ENCODE measurements at places on chromosomes 7 and 10.

- no peak for DNase-seq
Observed at GRCh38 chr7:69516238-69516820, 81.9 kb upstream of the AUTS2 start.

- no peak for DNase-seq
Observed at GRCh38 chr10:24897326-24897926, 55.0 kb downstream of the PRTFDC1 start.

DNA sequence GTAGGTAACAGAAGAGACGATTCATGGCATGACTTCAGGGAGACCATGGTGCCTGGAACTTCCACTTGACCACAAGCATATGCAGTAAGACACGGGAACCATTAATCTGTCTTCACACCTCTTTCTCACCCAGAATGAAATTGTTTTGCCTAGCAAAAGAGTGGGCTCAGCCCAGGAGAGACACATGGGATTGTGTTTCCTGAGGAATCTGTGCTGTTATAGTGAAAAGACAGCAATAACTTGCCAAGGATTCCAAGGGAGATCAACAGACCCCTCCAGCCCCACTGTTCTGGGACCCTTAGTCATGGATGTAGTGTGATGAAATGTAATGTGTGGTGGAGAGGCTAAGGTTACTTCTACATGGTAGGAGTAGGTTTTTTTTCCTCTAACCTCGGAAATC, 192.5 kb upstream of the NPVF start:
- DNase-seq: no peak

DNA sequence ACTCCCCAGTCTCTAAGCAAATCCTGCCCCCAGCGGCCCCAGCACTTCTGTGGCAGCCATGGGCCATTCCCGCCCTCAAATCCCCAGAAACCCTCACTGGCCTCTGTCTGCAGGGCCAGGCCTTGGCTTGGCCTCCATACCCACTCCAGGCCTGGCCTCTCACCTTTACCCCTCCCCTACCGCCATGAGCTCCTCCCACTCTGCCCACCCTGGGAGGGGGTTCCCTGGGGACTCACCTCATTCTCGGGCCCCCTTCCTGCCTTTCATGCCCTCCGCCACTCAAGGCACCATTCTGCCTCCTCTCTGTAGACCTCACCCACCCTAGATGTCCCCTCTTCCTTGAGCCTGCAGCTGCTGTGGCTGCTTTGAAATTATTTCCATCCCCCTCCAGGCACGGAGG, 41.0 kb downstream of the PRF1 start:
- DNase-seq: no peak

DNA sequence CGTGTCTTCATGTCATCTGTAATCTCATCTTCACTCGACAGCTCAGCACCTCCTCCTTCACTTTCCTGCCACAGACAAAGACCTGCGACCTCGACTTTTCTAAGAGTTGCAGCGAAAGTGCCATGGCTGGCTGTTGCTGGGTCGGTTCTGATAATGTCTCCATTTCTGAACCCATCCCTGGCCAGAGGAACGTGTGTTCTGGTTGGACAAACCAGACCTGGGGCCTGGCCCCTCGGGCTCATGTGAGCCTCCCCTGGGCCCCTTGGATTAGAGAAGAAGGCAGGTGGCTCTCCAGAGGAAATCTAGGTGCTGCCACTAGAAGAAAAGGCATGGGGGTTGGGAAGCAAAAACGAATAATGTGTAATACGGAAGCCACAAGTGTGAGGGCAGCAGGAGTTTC, 273.7 kb downstream of the GLRX3 start:
- no peak for DNase-seq

GRCh38 chr10:51789903-51790302, 90.5 kb upstream of the CSTF2T start:
- no peak for DNase-seq

DNA sequence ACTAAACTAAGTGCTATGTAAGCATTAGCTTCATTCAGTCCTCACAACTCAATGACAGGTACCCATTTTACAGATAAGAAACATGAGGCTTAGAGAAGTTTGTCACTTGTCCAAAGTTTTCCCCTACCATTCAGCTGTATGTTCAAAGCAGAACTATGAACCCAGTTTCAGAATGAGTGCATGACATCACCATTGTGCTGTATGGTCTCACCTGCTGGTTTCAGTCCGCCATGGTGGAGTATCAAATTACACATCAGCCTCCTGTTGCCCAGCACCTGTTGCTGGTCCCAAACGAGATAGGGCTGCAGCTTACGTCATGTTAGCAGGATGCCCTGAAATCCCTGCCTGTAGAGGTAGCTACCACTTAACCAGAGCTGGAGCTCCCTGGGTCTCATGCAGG, 95.0 kb downstream of the DYNC1I1 start:
- DNase-seq: no peak

- DNase-seq: no peak
Observed at GRCh38 chr10:60446851-60447250, 57.2 kb upstream of the ANK3 start.

DNA sequence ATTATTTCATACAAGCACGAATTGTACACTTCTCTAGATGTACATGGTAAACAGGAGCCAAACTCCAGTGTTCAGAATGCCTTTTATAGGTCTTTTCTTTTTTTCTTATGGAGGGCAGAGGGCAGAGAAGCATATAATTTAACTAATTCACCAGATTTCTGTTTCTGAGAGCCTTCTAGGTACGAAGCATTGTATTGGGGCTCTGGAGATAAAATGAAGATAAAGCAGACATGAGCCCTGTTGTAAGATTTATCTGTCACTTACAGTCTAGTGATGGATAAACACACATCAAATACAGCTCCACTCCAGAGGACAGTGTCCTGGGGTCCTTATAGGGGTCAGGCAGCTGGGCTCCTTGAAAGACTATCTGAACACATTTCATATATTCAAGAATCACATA, 265.5 kb downstream of the SKAP2 start:
- no peak for DNase-seq

- no peak for DNase-seq
Observed at GRCh38 chr10:34766811-34767494, 48.1 kb downstream of the PARD3 start.

DNA sequence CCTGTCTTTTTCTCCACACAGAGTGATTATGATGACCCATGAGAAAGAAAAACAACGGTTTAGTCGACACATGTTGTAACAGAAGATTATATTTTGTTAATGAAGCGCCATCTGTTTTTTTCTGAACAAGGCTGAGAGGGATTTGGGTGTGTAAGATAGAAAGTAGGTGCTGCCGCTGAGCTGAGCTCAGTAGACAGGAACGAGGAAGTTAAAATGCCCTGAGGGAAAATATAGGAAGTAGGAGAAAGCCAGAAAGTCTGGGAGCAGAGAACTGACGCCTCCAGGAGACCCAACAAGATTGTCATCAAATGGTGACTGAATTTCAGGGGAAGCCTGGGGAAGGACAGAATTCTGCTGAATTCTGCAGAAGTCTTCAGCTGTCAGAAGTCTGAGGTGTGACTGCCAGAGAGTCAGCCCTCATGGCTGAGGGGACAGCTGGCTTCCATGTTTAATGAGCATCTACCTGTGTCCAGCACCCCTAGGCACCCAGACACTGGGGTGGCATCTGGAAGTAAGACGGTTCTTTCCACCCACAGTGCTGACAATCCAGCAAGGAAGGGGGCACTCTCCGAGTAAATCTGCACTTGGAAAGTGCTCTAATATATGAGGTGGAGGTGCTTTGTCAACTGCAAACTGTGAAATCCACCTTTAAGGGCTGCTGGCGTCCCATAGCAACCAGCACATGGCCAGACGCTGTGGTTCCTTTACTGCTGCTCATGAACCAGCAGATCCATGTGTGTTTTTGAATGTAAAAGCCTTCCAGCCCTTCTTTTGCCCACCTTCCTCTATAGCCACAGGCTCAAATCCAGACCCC, 12.5 kb upstream of the TSPAN15 start:
- DNase-seq: no peak

GRCh38 chr10:114491419-114491818, 87.1 kb upstream of the AFAP1L2 start:
- no peak for DNase-seq

GRCh38 chr10:117587036-117587435, 44.5 kb downstream of the EMX2 start:
- no peak for DNase-seq

DNA sequence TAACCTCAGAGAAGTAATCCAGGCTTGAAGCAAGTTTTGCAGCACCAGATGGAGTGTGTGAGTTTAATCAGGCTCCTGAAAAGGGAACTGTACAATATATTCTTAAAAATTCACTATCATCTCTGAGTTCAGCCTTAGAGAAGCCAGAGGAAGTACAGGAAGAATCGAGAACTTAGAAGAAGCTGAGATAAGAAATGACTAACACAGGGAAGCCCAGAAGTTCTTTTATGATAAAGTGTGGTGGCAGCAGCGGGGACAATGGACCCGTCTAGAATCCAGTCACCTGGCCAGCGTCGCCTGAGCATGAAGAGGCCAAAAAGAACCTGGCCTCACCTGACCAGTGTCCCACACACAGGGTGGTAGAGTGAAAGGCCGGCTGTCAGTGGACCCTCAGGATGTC, 161.0 kb downstream of the USP6NL start:
- DNase-seq: no peak

GRCh38 chr7:75868153-75868552, 10.7 kb upstream of the RHBDD2 start:
- DNase-seq: no peak

GRCh38 chr10:36712695-36713094, 412.7 kb upstream of the ANKRD30A start:
- no peak for DNase-seq

GRCh38 chr7:81211204-81211933, 292.5 kb upstream of the SEMA3C start:
- no peak for DNase-seq

DNA sequence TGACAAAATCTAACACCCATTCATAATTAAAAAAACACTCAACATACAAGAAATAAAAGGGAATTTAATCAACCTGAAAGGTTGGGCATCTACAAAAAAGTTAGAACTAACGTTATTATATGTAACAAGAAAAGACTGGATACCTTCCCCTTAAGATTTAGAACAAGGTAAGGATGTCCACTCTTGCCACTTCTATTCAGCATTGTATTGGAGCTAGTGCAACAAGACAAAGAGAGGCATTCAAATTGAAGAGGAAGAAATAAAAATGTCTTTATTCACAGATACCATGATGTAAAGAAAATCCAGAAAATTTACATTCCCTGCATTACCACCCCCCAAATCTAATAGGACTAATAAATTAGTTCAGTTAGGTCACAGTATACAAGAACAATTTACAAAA, 18.3 kb downstream of the FAM149B1 start:
- DNase-seq: no peak

DNA sequence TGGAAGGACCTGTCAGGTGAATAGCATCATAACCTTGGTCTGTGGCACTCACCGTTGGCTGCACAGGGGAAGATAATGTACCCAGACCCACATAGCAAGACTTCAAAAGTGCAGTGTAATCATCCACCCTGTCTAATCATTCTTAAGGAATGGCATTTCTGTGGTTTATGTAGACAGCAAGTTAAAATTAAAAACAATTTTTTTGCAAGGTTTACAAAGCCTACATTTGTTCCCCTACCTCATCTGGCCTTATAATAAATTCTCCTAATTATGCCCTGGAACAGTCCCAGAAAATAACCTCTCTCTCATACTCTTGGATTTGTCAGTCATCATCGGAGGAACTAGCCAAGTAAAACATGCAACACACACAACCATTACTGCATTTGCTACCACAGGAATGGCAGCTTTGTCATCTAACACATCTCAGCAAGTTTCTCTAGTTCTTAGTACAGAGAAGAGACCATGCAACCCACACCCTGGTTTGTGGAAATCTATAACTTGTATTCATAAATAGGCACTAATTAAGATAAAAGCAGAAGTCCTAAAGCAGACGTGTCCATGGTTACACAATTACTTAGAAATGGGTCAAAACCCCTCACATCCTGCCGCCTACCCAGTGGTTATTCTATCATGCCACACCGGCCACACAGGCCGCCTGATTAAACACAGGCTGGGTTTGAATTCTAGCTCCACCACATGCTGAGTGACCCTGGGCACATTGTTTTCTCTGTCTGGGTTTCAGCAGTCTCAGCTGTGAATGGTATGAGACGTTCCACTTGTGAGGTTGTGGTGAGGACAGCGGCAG, 19.1 kb downstream of the ABLIM1 start:
- DNase-seq: no peak

- no peak for DNase-seq
Observed at GRCh38 chr10:116802474-116802873, 46.8 kb upstream of the ENO4 start.

DNA sequence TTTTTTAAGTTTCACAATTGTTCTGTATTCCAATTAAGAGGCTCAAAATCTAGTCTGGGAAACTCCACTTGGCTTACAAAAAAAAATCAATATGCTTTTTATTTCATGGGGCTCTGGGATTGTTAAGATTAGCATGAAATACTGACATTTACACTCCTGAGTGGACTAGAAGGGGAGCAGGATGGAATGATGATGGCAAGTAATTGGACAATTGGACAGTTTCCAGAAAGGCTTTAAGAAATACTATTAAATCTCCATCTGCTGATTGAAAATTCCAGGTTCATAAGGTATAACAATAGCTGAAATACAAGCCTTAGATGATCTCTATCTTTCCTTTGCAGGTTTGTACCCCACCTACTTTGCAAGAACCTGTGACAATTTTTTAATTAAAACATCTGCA, 184.4 kb downstream of the LRRTM3 start:
- no peak for DNase-seq

DNA sequence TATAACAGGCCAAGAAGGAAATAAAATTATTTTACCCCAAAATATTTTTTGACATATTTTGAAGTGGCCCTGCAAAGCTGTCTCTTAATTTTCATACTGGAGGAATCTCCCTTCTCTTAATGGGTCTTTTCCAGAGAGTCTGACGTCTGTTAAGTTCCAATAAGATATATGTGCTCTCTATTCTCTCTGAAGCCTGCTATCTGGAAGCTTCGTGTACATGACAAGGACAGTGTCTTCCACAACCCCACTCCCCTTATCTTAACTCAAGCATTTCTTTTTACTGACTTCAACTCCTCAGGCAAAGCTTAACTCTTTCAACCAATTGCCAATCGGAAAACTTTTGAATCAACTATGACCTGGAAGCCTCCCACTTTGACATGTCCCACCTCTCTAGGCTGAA, 29.2 kb upstream of the IL15RA start:
- no peak for DNase-seq

DNA sequence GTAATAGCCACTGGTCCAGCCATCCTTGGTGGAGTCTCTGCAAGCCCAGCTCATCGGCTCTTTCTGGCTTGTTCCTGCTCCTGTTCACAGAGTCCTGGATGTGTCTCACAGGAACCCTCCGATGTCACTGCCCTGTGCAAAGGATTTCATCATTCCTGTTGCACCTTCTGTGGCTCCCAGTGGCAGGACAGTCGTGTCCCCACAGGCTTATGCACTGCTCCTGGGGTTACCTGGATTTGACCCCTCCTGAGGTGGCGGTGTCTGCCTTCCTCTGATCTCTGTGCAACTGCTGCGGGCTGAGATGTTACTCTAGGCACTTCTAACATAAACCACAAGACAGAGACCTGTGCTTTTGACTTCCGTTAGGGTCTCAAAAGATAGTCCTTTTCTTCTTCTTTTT, 30.6 kb downstream of the APBB1IP start:
- DNase-seq: no peak

- no peak for DNase-seq
Observed at GRCh38 chr7:46028246-46028645, 107.2 kb upstream of the IGFBP3 start.
